ENCODE measurements at places on chromosomes 3 and 15.

- DNase-seq, result no peak
Measured at GRCh38 chr3:12192173-12192572, 33.5 kb upstream of the TIMP4 start.

- no peak for DNase-seq
Measured at GRCh38 chr3:94561094-94561493, 498.2 kb downstream of the NSUN3 start.

- DNase-seq, result no peak
Measured at GRCh38 chr3:80785475-80785874, 976.0 kb downstream of the GBE1 start.

DNA sequence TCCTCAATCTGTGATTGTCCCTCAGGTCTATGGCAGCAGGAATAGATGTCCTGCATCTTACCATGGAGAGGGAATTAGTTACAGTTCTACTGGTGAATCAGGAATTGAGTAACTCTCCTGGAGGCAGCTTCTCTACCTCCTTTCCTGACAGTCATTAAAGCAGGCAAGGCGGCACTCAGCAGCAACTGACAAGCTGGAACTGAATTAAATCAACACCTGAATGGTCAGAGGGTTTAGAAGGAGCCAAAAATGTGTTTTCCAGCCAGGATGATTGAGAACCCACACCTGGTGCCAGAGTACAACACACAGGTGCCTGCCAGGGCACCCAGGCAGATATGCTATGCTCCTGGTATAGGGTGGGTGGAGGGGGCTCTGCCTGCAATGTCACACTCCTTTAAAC lies 43.1 kb upstream of the TIPARP start:
- DNase-seq, result no peak

GRCh38 chr15:42155546-42156242 lies 742 bp downstream of the PLA2G4F start:
- no peak for DNase-seq

GRCh38 chr3:95297581-95297980 lies 1234.7 kb downstream of the NSUN3 start:
- DNase-seq, result peak; percentile 56

DNA sequence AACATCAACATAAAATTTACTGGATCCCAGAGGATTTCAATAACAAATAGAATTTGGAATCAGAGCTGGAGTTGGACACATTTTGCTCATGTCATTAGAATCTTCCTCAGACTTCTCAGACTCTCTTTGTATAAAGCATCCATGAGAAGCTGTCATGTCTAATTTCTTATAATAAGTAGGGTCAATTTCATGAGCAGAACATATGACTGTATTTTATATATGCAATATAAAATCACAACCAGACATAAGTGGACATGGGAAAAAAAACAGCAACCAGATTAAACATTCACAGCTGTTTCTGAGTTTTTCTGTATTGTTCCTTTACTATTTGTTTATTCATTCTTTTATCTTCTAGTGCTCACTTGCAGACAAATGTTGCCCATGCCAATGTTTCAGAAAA lies 325.5 kb downstream of the RBMS3 start:
- no peak for DNase-seq

GRCh38 chr3:110180733-110181132 lies 843.4 kb upstream of the DPPA4 start:
- DNase-seq, result no peak

Data from kidney epithelial cell (primary cell).